ENCODE measurements at places on chromosomes 6 and 20.

GRCh38 chr20:15895560-15896084 lies 677.6 kb downstream of the KIF16B start:
- DNase-seq: no peak

GRCh38 chr6:108988296-108988695 lies 106.3 kb downstream of the SESN1 start:
- no peak for DNase-seq

- no peak for DNase-seq
These were observed 54.1 kb downstream of the EDN1 start for GRCh38 chr6:12344296-12344695.

GRCh38 chr20:20276811-20277530 lies 90.9 kb upstream of the INSM1 start:
- DNase-seq: no peak

GRCh38 chr20:37363221-37364012 lies 17.5 kb downstream of the SRC start:
- no peak for DNase-seq

DNA sequence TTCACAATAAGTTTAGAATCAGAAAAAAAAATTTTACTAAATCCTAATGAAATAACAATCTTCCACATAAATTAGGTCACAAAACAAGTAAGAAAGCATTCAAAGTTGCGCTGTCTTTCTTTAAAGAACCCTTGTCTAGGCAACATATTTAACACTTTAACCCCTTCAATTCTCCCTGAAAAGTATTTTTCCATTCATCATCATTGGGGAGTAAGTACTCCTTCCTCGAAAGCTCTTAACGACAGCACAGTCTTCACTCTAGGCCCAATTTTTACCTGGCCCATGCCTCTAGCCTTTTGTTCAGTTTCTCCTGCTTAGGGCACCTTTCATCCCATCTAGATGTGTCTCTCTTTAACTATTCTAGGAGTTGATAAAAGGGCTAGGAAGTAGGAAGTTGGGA lies 2.6 kb downstream of the TSPYL1 start:
- DNase-seq: no peak

GRCh38 chr6:32406857-32407256 lies at the start of gene BTNL2:
Gene BTNL2 (minus strand): TSS chr6:32407181. CDS start chr6:32407123, 58 bp downstream.
- DNase-seq: no peak

DNA sequence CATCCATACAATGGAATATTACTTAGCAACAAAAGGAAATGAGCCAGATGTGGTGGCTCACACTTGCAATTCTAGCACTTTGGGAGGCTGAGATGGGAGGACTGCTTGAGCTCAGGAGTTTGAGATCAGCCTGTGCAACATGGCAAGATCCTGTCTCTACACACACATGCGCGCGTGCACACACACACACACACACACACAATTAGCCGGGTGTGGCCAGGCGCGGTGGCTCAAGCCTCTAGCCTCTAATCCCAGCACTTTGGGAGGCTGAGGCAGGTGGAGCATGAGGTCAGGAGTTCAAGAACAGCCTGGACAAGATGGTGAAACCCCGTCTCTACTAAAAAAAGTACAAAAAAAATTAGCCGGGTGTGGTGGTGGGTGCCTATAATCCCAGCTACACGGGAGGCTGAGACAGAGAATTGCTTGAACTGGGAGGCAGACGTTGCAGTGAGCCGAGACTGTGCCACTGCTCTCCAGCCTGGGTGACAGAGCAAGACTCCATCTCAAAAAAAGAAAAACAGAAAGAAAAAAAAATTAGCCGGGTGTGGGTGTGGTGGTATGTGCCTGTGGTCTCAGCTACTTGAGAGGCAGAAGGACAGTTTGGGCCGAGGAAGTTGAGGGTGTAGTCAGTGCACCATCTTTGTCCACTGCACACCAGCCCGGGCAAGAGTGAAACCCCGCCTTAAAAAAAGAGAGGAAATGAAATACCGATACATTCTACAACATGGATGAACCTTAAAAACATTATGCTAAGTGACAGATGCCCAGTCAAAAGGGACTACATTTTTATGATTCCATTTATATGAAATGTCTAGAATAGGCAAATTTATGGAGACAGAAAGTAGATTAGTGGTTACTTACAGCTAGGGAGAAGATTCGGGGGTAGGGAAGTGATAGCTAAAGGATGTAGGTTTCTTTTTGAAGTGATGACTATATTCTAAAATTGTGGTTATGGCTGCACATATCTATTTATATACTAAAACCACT lies 52.5 kb downstream of the RBL1 start:
- DNase-seq: peak; percentile 79

DNA sequence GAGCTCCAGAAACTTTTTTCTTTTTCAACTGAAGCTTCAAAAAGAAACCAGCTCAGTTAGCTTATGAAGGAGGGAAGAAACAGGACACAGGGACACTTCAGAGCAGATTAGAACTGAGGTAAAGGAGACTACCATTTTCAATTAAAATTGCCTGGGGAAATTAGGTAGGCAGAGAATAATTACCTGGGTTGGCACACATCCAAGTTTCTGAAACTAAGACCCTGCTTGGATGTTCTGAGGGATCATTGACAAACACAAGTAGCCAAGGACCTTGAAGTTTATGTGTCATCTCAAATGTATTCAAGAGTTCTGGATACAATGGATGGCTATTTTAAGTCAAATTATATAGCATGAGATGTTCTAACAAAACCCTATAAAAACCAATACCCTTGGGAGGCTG lies 137.6 kb downstream of the PLCB4 start:
- DNase-seq: no peak

GRCh38 chr20:44370639-44371218 lies 15.2 kb downstream of the HNF4A start:
- no peak for DNase-seq

DNA sequence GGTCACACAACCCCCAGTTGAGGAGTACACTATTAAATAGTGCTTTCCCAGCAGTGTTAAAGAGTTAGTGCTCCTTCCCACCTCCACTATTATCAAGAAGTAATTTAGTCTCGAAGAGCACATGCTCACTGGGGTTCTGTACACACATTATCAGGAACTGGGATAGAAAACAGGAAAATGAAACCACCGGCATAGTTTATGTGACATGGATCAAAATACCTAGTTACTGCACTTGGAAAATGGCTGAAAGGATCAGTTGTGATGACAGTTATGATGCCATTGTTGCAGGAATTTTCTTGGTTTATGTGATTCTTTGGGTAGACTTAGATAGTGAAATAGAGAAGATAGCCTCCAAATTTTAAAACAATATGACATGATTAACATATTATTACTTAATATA lies 152.9 kb downstream of the AKAP7 start:
- no peak for DNase-seq

- no peak for DNase-seq
These were observed 69.1 kb upstream of the PRSS16 start for GRCh38 chr6:27178407-27178730.

DNA sequence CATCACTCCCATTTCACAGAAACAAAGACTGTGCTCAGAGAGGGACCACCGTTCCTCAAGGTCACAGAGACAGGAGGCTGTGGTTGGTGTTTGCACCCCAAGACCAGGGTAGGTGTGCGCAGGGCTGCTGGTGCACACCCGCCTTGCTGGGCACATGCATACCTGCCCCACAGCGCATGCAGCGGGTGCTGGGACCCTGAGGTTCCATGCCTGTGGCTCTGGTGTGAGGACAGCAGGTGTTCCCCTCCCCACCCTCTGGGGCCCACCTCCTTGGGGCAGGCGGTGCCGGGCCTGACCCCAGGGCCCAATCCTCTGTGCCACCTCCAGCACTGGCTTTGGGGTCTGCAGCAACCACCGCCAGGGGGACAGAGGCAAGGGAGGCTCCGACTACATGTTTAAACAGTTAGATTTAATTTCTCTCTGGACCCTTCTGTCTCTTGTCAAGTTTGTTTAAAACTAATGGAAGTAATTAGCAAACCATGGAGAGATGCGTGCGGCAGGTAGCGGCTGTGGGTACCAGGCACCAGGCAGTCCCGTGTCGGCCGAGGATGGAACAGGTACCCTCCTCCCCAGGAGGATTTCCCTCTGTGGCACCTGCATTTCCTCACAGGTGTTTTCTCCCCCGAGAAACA lies 327.8 kb downstream of the TAF4 start:
- DNase-seq: no peak

DNA sequence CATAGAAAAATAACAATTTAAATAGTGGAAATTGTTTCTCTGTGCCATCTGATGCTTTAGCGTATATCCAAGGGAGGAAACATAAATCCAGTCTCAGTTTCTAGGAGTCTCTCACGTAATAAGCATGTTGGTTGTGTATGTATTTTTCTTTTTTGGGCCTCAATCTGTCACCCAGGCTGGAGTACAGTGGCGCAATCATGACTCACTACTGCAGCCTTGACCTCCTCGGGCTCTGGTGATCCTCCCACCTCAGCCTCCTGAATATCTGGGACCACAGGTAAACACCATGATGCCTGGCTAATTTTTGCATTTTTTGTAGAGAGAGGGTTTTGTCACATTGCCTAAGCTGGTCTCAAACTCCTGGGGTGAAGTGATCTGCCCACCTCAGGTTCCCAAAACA lies 78.6 kb upstream of the PLN start:
- no peak for DNase-seq

DNA sequence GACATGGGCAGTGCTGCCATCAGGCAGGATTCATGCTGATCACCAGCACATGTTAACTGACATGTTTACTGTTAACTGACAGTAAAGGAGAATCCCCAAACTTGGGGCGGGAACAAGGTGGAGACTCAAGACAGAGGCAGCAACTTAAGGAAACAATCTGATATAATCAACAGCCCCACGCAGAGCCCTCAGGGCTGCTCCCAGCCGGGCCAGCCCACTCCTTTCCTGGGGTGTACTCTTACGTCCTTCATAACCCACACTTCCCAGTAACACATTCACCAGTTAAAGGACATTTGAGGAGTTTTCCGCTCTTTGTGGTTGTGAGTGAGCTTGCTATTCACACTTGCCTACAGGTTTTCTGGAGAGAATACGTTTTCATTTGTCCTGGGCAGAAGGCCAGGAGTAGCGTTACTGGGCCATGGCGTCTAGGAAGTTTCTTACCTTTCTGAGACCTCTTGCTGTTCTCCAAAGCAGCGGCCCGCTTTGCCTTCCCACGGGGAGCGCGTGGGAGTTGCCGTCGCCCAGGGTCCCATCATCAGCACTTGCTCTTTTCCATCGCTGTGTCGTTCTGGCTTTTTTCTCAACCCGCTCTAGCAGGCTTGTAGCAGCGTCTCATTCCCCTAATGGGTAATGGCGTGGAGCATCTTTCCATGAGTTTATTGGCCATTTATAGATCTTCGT lies 56.4 kb downstream of the FOXF2 start:
- no peak for DNase-seq

GRCh38 chr20:37903317-37904007 lies 535 bp downstream of the VSTM2L start:
- no peak for DNase-seq

GRCh38 chr6:151327101-151327500 lies 64.3 kb downstream of the ZBTB2 start:
- DNase-seq: no peak

DNA sequence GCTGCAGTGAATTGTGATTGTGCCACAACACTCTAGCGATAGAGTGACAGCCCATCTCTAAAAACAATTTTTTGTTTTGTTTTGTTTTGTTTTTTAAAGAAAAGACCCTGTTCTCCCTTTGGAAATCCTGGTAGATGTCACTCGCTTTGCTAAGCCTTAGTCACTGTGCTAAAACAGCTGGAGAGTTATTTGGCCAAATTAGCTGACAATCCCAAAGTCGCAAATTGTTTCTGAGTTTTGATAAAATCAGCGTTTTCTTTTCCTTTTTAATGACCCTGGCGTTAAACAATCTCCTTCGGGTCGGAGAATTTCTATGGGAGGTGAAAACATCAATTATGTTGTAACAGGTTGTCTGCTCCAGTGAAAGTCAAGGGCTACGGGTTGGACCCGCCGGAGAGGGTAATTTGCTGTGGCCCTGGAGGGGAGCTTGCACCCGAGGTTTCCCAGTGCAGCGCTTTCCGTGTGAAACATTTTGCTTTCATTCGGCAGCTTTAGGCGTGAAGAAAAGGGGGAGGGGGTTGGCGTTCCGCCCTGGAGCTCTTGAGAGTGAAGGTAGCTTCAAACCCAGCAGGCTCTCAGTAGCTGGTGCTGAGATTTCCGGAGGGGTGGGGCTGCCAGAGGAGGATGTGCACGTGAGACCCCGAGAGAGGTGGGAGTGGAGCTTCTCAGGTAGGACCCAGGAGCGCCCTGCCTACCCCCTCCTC lies 296.6 kb downstream of the PHACTR1 start:
- no peak for DNase-seq

DNA sequence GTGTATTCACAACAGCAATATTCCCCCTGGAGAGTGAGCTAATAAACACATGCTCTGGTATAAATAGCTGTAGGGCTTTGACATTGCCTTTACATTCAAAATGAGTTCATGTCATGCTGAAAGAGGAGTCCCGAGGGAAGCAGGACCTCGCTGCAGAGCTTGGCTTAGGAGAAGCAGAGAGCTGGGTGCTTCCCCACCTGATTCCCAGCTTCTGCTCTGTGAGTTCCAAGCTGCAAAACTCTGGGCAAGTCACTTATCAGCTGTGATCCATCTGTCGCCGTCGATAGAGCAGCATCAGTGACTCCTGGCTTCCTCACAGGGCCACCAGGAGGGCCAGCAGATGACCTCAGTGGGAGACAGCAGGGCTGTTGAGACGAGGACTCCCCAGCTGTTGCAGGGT lies 241.8 kb downstream of the ANKRD60 start:
- DNase-seq: no peak

DNA sequence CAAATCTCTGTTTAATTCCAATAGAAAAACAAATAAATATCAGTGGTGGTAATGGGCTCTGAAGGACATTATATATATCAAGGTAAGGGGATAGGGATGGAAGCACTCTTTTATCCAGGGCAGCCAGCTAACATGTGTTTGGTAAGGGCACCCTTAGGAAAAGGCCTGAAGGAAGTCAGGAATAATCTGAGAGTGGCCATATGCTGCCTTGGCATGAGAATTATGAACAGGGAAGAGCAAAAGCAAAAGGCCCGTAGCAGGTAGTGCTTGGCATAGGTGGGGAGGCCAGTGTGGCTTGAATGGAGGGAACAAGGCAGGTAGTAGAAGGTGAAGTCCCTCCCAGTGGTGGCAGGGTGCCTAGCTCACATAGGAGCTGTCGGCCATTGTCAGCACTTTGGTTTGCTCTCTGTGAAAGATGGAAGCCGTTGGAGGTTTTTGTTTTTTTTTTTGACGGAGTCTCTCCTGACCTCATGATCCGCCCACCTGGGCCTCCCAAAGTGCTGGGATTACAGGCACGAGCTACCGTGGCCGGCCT lies 39.6 kb upstream of the CSE1L start:
- no peak for DNase-seq

DNA sequence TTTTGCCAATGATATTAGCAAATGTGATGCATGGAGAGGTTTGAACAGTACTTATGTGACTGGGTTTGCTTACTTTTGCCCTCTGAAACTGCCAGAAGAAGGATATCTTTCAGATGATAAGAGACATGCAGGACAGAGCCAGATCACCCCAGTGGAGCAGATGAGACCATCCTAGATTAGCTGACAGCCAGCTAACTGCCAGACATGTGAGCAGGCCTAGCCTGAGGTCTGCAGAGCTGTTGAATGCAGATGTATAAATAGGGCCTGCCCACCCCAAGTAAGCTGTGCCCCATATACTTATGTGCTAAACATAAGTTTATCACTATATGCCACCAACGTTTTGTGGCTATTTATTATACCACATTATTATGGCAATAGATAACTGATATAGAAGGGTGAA lies 5.9 kb downstream of the ZSCAN31 start:
- no peak for DNase-seq

- peak; percentile 40 for DNase-seq
These were observed 43.1 kb downstream of the ARID1B start for GRCh38 chr6:156820089-156820798.

Data from Karpas-422 (cell line).